ENCODE measurements at places on chromosomes 13 and 19.

GRCh38 chr13:53089951-53090350, 61.3 kb downstream of the OLFM4 start:
- no peak for DNase-seq

DNA sequence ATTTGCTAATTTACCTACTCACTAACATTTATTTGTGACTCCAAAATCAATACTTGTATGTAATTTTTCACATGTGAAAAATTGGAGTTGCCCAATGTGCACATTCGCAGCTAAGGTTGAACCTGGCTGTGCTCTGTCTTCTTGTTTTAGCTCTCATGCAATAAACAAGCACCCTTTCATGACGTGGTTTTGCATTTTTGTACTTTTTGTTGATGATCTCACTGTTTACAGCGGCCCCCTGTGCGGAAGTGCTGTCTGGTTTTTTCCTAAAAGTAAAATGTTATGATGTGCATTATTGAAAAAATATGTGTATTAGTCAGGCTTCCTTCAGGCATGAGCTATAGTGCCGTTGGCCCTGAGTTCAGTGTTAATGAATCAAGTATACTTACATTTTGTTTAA, 18.1 kb downstream of the DGKH start:
- DNase-seq = no peak

DNA sequence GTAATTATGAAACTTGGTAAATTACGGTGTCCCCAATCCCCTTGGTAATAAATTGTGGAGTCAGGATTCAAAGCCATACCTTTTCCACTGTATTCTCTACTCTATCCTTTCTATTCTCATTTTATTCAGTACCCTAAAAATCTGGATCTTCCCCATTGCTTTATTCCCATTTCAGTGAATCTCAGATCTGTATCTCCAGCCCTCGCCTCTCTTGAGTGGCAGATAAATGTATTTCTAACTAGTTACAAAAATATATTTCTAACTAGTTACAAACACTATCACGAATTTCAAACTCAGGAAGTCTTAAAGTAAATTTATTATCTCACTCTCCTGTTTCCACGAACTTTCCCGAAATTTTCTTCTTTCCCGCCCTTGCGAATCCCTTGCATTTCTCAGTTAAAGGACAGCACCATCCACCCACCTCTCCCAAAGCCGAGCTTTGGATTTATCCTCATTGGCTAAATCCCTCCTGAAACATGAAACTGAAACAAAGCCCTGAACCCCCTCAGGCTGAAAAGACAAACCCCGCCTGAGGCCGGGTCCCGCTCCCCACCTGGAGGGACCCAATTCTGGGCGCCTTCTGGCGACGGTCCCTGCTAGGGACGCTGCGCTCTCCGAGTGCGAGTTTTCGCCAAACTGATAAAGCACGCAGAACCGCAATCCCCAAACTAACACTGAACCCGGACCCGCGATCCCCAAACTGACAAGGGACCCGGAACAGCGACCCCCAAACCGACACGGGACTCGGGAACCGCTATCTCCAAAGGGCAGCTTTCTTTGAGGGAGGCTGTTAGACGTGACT, 164.3 kb upstream of the PABPC3 start:
- no peak for DNase-seq

DNA sequence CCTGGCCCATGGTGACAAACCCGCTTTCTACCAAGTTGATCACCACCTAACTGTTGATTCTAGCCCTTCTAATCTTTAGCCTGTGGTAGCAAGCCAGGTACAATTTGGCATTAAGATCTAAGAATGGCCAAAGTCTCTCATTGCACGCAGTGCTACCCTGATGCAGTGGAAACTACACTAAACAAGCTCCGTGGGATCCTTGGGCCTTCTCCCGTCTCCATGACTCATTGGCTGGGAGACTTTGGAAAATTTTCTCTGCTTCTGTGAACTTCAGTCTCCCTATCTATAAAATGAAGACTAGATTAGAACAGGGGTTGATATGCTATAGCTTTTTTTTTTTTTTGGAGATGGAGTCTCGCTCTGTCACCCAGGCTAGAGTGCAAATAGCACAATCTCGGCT, 223.0 kb downstream of the TSHZ3 start:
- DNase-seq = no peak

- no peak for DNase-seq
Measured at GRCh38 chr13:28318496-28318895, 176.4 kb downstream of the FLT1 start.

DNA sequence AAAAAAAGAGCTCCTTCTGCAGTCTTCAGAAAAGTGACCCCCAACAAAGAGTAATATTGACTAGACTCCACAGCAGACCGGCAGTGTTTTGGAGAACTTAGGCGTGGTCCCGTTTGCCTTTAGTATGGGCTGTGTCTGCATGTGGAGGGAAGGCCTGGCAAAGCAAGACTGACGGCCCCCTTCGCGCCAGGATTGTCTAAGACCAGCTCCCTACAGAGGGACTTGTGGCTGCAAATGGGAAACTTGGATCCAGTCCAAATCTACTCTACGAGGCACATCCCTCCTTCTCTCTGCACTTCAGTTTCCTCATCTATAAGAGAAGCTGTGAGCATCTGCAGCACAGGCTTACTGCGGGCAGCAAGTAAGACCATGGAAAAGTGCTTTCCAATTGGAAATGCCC, 350.0 kb downstream of the ZNF536 start:
- DNase-seq = no peak

GRCh38 chr19:56083668-56084067, 37.4 kb downstream of the ZNF787 start:
- DNase-seq = no peak

DNA sequence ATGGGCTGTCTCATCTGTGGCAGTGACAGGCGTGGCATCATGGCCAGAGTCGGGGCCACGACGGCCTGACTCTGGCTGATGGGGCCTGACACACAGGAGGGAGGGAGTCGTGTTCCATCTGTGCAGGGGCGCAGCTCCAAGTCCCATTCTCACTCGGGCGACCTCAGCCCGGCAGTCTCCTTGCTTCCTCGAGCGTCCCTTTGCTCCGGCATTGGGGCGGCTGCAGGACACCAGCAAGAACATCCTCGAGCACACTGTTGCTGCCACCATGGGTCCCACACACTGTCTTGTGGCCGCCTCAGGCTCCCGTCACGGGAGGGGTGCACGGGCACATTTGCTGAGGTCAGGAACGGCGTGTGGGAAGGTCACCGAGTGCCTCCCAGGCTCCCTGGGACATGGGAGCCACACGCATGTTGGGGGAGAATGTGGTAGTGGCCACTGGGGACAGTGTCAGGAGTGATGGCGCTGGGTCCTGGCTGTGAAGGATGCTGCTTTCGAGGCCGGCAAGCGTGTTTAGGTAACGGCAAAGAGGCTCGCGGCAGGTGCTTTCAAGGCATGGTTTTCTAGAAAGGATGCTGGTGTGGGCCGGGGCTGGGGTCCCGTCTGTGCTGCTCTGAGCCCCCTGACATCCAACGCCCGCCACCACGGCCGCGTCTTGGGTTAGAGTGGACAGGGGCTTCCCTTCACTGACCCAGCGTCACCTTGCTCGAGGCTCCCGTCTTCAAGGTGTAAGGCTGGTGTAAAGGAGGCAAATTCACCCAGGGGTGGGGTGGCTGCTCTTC, 3.4 kb downstream of the IZUMO4 start:
- no peak for DNase-seq

- no peak for DNase-seq
Measured at GRCh38 chr19:13153569-13154240, 3.5 kb downstream of the IER2 start.

DNA sequence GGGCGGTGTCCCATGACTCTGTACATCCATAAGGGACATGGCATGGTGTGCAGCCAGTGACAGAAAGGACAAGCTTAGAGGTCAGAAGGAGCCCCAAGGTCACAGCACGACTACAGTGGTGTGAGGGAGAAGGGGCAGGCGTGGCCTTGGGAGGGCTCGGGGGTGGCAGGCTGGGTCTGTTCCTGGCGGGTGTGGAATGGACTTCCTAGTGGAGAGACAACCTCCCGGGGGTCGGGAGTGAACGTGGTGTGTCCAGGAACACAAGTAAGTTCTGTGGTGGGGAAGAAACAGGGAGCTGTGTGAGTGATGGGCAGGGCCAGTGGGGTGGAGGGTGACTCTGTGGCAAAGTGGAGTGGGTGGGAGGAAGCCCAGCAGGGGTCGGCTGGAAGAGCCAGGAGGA, 279.3 kb downstream of the TEX29 start:
- no peak for DNase-seq

DNA sequence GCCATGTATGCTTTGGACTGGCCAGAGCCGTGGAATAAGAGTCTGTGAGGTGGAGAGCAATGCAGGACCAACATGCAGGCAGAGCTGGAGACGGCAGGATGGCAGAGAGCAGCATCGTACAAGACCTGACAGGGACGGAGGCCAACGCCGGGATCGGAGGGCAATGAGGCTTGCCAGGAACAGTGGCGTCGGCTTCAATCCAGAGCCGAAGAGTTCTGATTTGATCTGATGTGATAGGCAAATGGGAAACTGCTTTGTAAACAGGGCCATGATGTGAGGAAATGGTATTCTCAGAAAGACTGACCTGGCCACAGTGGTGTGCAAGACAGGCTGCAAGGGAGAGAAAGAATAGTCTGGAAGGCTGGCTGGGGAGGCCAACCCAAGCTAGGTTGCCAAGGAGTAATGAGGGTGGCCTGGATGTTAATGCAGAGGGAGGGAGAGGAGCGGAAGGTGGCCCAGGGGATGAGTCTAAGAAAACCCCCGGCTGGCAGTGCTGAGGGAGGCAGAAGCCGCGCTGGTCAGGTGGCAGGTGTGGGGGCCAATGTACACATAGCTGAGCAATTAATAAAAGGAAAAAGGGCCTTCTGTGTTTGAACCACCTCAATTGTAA, 26.7 kb downstream of the RCBTB2 start:
- DNase-seq = no peak

All from T1000 (cell line).